Naive thymus-derived CD4-positive, alpha-beta T cell (primary cell): ENCODE measurements at places on chromosomes 6 and 20.

GRCh38 chr20:51363378-51363777, 179.1 kb downstream of the NFATC2 start:
- H3K27me3 ChIP-seq = no peaks in the 10 kb centered on the region
- H3K4me3 ChIP-seq = no peak overlapping the region
- H3K27ac ChIP-seq = no peak overlapping the region
- no peak for DNase-seq

DNA sequence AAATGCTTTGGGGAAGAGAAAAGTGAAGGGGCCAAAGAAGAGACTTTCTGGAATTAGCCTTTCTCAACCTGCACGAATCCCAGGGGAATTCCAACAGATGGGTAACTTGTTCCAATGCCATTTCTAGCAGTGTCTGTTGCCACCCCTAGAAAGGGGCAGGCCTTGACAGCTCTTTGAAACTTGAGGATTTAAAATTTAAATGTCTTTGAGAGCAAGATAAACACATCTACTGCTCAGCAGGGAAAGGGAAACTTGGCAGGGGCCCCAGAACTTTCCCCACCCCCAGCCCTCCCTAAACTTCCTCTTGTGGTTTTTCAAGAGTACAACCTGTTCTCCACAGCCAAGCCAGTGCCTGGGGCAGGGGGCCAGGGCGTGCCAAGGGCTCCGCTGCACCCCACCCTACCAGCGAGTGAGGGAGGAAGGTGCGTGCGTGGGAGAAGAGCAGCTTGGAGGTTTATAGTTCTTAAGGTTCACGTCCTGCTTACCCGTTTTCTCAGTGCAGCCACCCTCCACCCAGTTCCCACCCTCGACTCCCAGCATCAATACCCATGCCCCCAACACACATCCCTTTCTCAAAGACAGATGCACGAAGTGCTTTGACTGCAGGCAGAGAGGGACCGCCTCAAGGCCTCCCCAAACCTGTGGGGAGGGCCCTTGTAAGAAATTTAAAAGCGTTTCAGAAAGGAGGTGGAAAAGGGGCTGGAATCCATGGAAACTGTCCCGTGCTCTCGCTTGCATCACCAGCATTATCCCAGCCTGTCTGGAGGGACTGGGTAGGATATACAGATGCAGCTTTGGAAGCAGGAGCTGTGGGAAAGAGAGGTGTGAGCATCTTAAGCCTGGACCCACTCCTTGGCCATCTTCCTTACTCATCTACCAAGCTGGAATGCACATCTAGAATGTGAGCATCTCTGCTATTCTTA, 4.5 kb upstream of the TAF8 start:
- H3K27ac ChIP-seq = peak overlapping the region; percentile 78
- H3K4me1 ChIP-seq = peaks cover 50% of the 10 kb centered on the region
- peak overlapping the region; percentile 98 for H3K4me3 ChIP-seq
- no peaks in the 10 kb centered on the region for H3K27me3 ChIP-seq
- peak; percentile 50 for DNase-seq

DNA sequence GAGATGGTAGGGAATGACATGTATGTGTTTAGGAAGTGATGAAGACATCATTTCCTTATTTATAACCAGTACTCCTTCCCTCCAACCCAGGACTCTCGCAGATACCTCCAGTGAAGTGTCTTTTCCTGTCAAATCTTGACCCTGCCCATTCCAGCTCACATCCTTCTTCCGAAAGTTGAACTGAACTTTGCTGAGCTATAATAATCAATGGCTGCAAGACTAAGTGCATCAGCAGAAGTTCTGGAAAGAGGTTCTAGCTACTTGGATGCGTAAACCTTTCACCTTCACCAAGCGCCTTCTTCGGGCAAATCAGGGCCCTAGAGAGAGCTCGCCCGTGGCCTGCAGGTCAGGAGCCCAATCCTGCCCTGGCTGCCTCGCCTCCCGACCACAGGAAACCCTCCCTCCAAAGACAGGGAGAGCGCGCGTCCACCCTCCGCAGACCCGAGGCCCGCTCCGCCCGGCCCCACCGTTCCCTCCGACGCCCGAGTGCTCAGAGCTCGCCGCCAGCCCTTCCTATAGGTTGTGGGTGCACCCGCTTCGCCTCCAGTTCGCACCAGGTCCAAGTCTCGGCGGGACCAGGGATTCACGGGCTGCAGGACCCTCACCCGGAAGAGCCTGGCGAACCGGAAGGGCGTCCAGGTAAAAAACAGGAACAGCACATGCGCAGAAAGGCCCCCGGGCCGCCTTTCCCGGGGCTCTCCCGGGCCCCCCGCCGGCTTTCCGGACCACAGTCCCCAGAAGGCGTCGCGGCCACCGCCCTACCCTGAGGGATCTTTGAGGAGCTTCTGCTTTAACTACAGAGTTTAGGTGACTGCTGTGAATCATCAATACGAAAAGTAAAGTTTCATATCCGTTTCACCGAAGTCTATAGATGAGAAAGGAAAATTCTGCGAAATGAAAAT, at the start of gene ZNF334:
Gene ZNF334, minus strand, starts transcription at position 617 of the 902 bp plus-strand sequence. CDS start 1,457 bp downstream, outside the sequence.
- H3K4me1 ChIP-seq = no peaks in the 10 kb centered on the region
- no peak within 1 kb of the TSS for H3K27ac ChIP-seq
- peak within 1 kb of the TSS; percentile 33 for H3K4me3 ChIP-seq
- no peaks in the 10 kb centered on the region for H3K27me3 ChIP-seq
- H3K36me3 ChIP-seq = no peaks in the 10 kb centered on the region

GRCh38 chr6:165845493-165845892, 182.5 kb upstream of the PDE10A start:
- H3K36me3 ChIP-seq = no peaks in the 10 kb centered on the region
- H3K4me3 ChIP-seq = no peak overlapping the region
- H3K27ac ChIP-seq = no peak overlapping the region
- DNase-seq = no peak
- peaks cover 3% of the 10 kb centered on the region for H3K27me3 ChIP-seq

DNA sequence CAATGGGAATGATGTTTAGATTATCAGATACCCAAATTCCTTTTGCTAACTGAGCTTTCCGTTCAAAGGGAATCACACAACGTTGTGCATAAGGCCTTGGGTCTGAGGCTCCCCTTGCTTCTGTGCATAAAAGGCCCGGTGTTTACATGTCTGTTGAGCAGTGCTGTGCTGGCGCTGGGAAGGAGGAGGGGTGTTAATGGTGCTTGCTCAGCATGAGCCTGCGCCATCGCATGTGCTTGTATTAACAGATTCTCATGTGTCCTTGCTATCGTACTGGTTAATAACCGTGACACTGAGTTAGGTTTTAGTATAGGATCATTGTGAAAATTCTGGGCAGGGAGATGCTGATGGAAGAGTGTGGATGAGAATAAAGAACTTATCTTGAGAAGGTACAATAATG, 62.3 kb upstream of the TRAF3IP2 start:
- H3K4me1 ChIP-seq = no peaks in the 10 kb centered on the region
- peaks cover 84% of the 10 kb centered on the region for H3K36me3 ChIP-seq
- peak overlapping the region; percentile 30 for H3K27ac ChIP-seq
- H3K4me3 ChIP-seq = no peak overlapping the region
- DNase-seq = no peak
- no peaks in the 10 kb centered on the region for H3K27me3 ChIP-seq

GRCh38 chr6:72464791-72465691, 156.8 kb upstream of the KCNQ5 start:
- H3K27me3 ChIP-seq = no peaks in the 10 kb centered on the region
- no peaks in the 10 kb centered on the region for H3K36me3 ChIP-seq
- DNase-seq = no peak
- no peaks in the 10 kb centered on the region for H3K4me1 ChIP-seq
- H3K27ac ChIP-seq = no peak overlapping the region

GRCh38 chr6:164928057-164928727, 381.2 kb downstream of the C6orf118 start:
- no peak overlapping the region for H3K27ac ChIP-seq
- H3K4me3 ChIP-seq = no peak overlapping the region
- H3K4me1 ChIP-seq = no peaks in the 10 kb centered on the region
- no peaks in the 10 kb centered on the region for H3K27me3 ChIP-seq

GRCh38 chr20:42790111-42790510, 399.6 kb downstream of the PTPRT start:
- H3K27me3 ChIP-seq = no peaks in the 10 kb centered on the region
- no peaks in the 10 kb centered on the region for H3K36me3 ChIP-seq
- no peaks in the 10 kb centered on the region for H3K4me1 ChIP-seq
- H3K27ac ChIP-seq = no peak overlapping the region
- H3K4me3 ChIP-seq = no peak overlapping the region

DNA sequence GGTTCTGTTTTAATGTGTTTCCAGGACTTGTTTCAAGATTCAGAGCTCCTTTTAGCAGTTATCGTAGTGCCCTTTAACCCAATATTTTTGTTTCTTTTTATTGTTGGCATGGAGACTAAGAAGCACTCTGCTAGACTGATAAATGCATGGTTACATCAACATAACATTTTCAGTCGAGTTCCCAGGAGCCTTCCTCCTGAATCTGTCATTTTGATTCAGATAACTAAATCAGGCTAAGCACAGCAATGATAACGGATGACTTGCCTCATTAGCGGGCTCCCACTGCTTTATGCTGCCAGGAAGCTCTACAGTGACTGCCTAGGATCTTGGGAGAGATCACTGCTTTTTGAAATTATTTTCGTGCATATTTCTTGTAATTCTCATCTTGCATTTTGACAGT, 772.8 kb upstream of the GJE1 start:
- H3K27me3 ChIP-seq = no peaks in the 10 kb centered on the region
- H3K4me1 ChIP-seq = no peaks in the 10 kb centered on the region
- DNase-seq = no peak
- no peak overlapping the region for H3K4me3 ChIP-seq
- no peaks in the 10 kb centered on the region for H3K36me3 ChIP-seq
- no peak overlapping the region for H3K27ac ChIP-seq

DNA sequence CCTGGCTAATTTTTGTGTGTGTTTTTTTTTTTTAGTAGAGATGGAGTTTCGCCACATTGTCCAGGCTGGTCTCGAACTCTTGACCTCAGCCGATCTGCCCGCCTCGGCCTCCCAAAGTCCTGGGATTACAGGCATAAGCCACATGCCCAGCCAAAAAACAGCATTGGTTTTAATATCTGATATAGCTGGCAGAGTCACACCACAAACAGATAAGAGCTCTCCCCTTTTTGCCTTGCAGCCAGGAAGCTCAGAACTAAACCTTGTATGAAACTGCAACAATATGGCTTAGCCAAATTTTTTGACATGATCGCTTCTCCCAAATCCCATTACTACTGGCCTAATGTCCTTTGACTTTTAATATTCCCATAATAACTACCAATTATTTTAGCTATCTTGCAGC, 4.9 kb downstream of the ACOT8 start:
- H3K36me3 ChIP-seq = no peaks in the 10 kb centered on the region
- no peak overlapping the region for H3K27ac ChIP-seq

- H3K4me3 ChIP-seq = no peak overlapping the region
- H3K27me3 ChIP-seq = peaks cover 3% of the 10 kb centered on the region
- H3K27ac ChIP-seq = no peak overlapping the region
- no peaks in the 10 kb centered on the region for H3K36me3 ChIP-seq
These were observed 16.3 kb upstream of the ARFGEF3 start for GRCh38 chr6:138145402-138145801.

GRCh38 chr20:48623176-48623905, 204.5 kb downstream of the PREX1 start:
- peaks cover 11% of the 10 kb centered on the region for H3K4me1 ChIP-seq
- no peaks in the 10 kb centered on the region for H3K36me3 ChIP-seq
- H3K4me3 ChIP-seq = no peak overlapping the region
- no peak overlapping the region for H3K27ac ChIP-seq
- no peaks in the 10 kb centered on the region for H3K27me3 ChIP-seq

- H3K4me1 ChIP-seq = no peaks in the 10 kb centered on the region
- DNase-seq = no peak
- H3K27me3 ChIP-seq = no peaks in the 10 kb centered on the region
- no peak overlapping the region for H3K27ac ChIP-seq
- no peak overlapping the region for H3K4me3 ChIP-seq
- H3K36me3 ChIP-seq = no peaks in the 10 kb centered on the region
These were observed 228.1 kb upstream of the CST7 start for GRCh38 chr20:24720957-24721356.

DNA sequence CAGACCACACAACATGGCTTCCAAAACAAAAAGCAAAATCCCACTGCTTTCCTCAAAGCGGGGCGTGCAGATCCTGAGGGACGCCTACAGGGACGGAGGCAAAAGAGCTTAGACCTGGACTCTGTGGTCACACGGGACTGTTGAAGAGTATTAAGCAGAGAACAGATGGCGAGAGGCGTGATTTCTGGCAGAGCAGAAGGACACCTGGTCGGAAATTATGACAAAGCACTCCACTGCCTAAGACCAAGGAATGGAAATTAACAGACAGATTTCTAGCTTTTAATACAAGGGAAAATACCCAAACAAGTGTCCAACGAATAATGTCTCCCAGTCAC, 15.4 kb downstream of the CST7 start:
- H3K27ac ChIP-seq = no peak overlapping the region
- no peak overlapping the region for H3K4me3 ChIP-seq
- DNase-seq = no peak
- H3K36me3 ChIP-seq = peaks cover 11% of the 10 kb centered on the region
- H3K4me1 ChIP-seq = no peaks in the 10 kb centered on the region

- no peaks in the 10 kb centered on the region for H3K27me3 ChIP-seq
- no peaks in the 10 kb centered on the region for H3K36me3 ChIP-seq
- no peaks in the 10 kb centered on the region for H3K4me1 ChIP-seq
- no peak overlapping the region for H3K4me3 ChIP-seq
These were observed 33.9 kb upstream of the STXBP5 start for GRCh38 chr6:147170269-147170668.

DNA sequence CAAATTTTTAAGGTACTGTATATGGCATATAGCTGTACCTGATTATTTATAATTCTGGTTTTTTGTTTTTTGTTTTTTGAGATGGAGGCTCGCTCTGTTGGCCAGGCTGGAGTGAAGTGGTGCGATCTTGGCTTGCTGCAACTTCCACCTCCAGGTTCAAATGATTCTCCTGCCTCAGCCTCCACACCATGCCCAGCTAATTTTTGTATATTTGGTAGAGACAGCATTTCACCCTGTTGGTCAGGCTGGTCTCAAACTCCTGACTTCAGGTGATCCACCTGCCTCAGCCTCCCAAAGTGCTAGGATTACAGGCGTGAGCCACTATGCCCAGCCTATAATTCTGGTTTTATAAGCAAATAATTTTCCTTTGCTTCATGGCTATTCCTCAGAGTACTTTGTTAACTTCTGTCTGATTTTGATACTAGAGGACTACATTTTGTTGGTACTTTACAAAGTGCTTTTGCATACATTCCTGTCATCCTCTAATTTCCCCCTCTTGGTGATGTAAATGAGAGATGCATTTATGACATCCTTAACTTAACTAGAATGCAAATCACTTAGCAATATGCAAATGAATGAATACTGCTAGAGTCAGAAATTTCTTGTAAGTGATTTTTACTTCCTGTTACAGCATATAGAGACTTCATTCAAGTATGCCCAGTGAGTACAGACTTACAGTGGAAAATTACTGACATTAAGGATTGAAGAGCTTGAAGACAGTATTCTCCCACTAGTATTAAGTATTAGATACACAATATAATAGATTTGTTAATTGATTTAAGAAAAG, 35.7 kb upstream of the ARID1B start:
- no peaks in the 10 kb centered on the region for H3K4me1 ChIP-seq
- H3K27ac ChIP-seq = no peak overlapping the region
- no peaks in the 10 kb centered on the region for H3K36me3 ChIP-seq
- H3K27me3 ChIP-seq = no peaks in the 10 kb centered on the region
- H3K4me3 ChIP-seq = no peak overlapping the region

- DNase-seq = no peak
- no peaks in the 10 kb centered on the region for H3K27me3 ChIP-seq
These were observed 14.2 kb upstream of the SHLD1 start for GRCh38 chr20:5735845-5736510.
